Activated CD4-positive, CD25-positive, alpha-beta regulatory T cell treated with anti-CD3 and anti-CD28 coated beads, Interleukin-2, amount 50 U/mL, for 16 hours (primary cell): ENCODE measurements at places on chromosomes 12 and 14.

DNA sequence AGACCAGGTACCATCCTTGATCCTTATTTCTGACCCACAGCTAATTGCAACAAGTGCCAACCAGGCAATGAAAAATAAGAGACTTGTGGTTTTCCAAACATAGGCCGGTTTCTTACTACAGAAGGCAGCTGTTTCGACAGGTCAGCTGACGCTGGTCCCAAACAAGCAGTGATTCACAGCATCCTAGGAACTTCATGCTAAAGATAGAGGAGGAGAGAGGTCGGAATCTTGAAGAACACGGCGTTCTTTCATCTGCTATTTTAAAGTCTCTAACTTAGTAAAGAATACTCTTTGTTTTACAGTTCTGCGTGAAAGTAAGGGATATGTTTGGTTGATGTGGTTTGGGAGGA is 28.1 kb upstream of the ADGRD1 start:
- DNase-seq, result no peak

- no peak for DNase-seq
Observed at GRCh38 chr14:101627915-101628262, 66.6 kb downstream of the DIO3 start.

GRCh38 chr12:88579161-88579517 is 1.1 kb downstream of the KITLG start:
- no peak for DNase-seq

- no peak for DNase-seq
Observed at GRCh38 chr14:91858536-91859275, 8.6 kb downstream of the TC2N start.

DNA sequence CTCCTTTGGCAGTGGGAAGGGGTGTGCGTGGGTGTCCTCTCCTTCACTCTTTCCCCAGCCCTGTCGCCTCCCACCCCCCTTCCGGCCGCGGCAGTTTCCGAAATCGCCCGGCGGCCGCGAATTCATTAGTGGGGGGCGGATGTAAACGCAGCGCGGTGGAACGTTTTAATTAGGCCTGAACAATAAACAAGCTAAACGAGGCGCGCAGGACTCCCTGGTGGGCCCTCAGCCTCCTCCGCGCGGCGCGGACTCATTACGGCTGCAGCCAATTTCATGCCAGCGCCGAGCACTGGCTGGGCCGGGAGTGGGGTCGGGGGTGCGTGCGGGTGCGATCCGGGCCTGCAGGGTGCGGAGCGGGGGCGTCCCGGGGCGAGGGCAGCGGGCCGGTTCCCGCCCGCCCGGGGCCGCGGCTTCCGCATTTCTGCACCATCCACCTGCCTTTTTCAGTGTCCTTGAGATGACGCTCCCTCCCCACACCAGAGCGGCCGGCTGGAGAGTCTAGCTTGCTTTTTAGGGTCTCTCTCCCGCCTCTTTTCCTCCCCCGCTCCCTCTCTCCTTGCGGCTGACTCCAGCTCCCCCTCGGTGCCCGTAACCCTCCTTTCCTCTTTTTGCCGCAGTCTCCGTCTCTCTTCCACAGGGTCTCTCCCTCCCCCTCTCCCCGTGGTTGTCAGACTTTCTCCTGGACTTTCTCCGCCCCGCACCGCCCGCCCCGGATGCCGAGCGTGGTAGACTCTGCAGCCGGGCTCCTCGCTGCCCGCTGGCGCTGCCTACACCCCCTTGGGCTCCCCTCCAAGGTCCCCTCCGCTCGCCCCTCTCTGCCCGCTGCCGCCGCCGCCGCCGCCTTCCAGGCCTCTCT is at the start of gene CISTR:
Gene CISTR (minus strand): TSS at position 644 of the 856 bp plus-strand sequence.
- DNase-seq, result no peak

- DNase-seq, result no peak
Observed at GRCh38 chr12:93894391-93895088, 217.4 kb downstream of the CRADD start.

- DNase-seq, result no peak
Observed at GRCh38 chr12:98998697-98999299, 353.7 kb downstream of the APAF1 start.

- DNase-seq, result no peak
Observed at GRCh38 chr12:53695152-53696145, 19.6 kb upstream of the ATP5MC2 start.

DNA sequence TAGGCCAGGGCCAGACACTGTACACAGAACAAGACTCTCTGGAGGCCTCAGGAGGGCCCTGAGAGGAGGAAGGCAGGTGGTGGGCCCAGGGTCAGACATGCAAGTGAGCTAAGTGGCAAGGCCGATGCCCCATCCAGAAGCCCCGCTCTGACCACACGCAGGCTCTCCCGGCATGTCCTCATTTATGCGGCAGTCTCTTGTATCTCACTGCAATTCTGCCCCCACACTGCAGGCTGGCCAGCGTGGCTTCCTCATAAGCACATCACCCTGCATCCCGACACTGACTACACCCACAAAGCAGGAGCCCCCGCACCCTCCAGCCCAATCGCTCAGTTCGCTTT is 17.5 kb downstream of the SSH1 start:
- DNase-seq, result no peak

DNA sequence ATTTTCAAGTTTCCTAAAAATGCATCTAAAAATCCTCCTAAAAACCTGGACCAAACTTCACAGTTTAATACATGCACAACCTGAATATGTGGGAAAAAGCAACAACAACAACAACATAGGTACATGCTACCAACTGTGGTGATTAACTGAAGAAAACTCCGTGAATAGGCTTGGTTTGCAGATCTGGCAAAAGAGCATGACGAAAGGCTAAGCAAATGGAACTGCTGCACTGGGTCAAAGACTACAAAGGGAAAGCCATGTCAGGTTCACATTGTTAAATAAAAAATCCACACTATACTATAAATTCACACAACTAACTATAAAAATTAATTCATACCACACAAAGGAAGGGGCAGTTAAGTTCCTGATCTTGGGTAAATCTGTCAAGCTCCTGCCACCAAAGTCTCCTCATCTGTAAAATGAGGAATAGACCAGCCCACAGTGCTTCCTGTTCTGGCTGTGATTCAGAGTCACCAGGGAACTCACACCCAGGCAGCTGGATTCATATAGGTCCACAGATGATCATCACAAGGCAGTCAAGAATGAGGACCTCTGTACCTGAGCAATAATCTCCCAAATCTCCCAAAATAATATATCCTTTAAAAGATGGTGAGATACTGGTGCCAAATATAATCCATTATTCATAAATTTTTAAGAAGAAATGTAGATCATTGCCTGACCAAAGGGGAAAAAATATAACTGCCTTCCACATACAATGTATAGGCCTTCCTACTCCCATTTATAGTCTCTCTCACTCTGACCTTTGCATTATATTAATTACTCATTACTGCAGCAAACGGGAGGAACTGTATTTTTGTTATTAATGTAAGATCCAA is 7.0 kb downstream of the CORO1C start:
- no peak for DNase-seq

DNA sequence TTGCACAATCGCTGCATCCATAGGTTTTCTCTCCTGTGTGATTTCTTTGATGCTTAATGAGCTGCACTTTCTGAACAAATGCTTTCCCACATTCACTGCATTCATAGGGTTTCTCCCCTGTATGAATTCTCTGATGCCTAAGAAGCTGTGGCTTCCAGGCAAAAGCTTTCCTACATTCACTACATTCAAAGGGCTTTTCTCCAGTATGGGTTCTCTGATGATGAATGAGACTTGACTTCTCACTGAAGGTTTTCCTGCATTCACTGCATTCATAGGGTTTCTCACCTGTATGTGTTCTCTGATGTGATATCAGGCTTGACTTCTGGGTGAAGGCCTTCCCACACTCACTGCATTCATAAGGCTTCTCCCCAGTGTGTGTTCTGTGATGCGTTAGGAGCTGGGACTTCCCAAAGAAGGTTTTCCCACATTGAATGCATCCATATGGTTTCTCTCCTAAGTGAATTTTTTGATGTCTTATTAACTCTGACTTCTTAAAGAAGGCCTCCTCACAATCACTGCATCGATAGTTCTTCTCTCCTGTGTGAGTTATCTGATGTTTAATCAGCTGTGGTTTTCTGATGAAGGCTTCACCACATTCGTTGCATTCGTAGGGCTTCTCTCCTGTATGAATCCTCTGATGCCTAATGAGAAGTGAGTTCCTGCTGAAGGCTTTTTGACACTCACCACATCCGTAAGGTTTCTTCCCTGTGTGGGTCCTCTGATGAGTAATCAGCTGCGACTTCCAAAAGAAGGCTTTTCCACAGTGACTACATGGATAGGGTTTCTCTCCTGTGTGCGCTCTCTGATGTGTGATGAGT is 30.3 kb downstream of the ZNF605 start:
- no peak for DNase-seq

- DNase-seq, result no peak
Observed at GRCh38 chr12:25959071-25959961, 834 bp downstream of the RASSF8 start.

GRCh38 chr14:68577802-68578541 is 214.9 kb downstream of the ZFP36L1 start:
- DNase-seq, result no peak

DNA sequence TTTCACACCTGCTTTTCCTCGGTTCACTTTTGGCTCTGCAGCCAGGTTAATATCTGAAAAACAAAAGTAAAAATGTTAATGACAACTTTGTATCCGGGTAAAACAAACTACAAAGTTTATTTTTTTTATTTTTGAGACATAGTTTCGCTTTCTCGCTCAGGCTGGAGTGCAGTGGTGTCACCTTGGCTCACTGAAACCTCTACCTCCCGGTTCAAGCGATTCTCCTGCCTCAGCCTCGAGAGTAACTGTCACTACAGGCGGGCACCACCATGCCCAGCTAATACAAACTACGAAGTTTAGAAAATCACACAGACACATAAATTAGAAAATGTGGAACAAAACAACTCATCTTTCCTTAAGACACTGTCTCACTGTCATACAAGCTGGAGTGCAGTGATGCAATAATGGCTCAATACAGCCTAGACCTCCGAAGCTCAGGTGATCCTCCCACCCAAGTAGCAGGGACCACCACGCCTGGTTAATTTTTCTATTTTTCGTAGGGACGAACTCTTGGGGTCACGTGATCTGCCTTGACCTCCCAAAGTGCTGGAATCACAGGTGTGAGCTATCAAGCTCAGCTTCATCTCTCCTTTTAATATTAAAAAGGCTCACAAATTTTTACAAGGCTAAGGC is 38.1 kb downstream of the HNRNPC start:
- no peak for DNase-seq

DNA sequence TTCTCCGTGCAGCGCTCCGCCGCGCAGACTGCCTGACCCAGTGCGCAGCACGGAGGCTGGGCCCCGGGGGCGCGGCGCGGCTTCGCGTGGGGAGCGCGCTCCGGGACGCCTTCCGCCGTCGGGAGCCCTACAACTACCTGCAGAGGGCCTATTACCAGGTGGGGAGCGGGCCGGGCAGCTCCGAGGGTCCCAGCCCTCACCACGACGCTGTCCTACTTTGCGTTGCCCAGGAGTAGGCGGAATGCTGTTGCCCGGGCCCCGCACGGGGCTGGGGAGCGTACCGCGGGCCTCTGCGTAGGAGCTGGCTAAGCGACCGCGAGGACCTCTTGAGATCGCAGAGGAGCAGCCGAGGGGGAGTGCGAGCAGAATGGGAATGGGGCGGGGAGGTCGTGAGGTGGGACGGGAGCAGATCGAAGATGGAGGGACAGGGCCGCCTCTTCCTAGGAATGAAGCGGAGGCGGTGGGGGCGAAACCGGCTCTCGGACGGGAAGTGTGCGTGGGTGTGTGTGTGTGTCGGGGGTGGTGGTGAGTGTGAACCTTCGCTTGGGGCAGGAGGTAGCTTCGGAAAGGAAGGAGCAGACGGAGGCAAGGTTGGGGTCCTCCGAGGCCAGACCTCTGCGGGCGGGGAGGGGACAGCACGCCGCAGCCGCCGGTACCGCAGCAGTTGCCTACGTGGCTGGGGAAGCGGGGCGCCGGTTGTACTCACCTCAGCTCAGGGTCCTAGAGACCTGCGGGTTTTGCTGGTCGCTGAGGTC is 751 bp downstream of the P3H3 start:
- DNase-seq, result no peak

GRCh38 chr14:104120281-104120741 is 18.1 kb upstream of the KIF26A start:
- DNase-seq, result no peak

DNA sequence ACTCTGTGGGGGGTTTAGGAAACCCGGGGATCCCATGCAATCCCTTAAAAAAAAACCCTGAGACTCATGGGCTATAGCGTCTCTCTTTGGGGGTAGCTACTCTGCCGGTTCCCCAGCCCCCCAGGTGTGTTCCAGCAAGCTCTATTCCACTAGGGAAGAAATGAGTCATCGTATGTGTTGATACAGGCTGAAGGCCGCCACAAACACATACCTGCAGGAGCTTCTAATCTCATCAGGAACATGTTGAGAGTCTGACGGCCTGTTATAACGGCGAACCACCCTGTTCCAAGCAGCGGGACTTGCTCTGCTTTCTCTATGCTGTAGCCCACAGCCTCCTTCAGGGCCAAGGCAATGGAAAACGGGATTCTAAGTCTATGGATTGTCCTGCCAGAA is 977 bp upstream of the KRT5 start:
- DNase-seq, result no peak

DNA sequence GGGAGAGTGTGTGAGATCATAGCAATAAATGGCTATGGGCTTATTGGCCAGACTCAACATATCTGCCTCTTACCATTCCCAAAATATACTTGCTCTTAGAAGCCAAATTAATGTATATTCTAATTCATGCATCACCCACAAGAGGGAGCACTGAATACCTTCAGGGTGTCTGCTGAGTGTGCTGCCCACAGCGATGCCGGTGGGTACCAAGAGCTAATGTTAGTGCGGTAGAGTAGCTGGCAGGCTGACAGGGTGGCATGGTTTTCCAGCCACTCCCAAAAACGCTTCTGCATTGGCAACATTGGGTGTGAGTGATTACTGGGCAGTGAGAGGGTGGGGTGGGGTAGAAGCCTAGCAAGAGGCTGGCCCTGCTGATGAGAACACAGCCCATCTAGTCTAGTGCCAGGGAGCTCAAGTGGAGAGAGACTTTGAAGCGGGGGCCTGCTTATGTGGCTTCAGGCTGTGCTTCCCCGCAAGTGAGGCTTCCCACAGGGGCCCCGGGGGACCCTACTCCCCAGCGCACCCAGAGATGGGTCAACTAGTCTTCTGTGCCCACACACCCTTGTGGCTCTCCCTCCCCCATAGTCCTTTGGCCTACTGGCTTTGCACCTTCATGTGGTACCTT is 9.2 kb upstream of the PLEKHD1 start:
- DNase-seq, result no peak

DNA sequence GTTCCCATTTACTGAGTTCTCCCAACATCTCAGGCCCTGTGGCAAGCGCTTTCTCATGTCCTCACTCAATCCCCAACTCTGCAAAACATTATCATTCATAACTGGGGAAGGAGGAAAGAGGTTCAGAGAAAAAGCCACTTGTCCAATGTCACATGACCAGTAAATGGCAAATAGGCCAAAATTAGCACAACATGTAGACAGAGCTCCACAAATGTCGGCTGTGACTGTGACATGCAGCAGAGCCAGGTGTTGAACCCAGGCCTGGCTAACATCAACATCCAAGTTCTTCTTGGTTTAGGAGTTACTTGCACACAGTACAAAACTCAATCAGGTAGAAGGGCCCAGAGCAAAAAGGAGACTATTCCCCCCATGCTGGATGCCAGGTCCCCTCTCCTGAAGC is 10.8 kb downstream of the KCTD10 start:
- no peak for DNase-seq
